Left ventricle myocardium inferior (tissue), 1 donor: ENCODE measurements at places on chromosomes 5 and 9. TPM values are rescaled to one million over a fixed set of nuclear protein-coding genes. Genes with fewer than 3 reads are reported as not detected.
A peak's percentile ranks its signal among the peaks of the same experiment; 100 is the strongest.

DNA sequence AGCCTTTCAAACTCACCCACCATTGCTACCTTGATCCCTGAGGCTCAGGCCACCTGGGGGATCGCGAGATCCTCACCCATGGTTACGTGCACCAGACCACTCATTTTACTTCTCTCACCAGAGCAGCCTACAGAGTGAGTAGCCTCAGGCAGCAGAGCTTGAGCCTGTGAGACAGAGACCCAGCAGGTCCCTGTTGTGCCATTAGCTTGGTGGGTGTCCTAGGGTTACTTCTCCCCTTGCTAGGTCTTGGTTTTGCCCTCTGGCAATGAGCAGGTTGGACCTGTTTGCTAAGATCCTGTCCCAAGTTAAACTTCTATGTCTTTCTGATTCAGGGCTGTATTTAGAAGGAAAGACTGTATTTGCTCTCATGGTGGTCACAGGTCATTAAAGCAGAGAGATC lies 21.8 kb downstream of the WHRN start:
- no peak for DNase-seq

DNA sequence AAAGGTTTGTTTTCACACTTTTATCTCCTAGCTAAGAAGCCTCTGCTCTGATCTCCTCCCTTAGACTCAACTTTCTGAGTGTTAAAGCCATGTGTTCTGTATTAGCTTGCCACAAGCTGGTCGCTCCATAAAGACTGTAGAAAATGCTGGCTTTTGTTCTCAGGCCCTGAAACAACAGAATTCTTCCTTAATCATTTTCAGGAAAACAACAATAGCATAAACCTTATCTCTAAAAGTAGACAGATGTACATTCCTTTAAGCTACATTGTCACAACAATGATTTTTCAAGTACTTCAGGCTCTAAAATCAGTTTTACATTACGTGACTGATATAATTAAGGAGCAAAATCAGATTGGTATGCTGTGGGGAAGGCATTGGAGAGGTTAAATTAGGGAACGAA lies 41.9 kb downstream of the VCAN start:
- no peak for DNase-seq

DNA sequence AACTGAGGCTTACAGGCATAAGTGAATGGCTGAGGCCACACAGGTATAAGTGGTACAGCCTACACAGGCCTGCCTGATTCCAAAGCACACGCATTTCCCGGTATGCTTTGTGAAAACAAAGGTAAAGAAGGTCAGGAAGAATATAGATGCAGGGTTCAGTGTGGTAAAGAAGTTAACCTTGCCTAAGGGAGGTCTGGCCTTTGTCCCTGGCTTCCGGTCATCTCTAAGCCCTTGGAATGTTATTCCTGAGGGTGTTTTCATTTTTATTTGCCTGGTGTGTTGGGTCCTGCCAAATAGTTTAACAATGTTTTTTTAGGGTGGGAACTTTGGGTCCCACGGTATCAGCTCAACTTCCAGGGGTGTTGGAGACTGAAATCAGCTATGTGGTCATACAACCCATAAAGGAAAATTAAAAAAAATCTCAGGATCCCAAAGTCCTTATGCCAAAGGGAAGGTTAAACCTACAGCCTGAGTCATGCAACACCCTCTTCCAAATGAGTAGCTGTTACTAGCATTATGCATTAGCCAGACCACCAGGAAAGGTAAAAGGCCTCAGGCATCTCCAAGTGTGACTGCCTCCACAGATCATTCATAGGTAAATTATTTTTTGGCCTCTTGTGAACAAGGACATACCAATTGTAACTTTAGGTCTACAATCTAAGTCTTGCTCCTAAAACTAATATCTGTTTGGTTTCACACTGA lies 124.6 kb downstream of the ATP10B start:
- DNase-seq, result no peak

DNA sequence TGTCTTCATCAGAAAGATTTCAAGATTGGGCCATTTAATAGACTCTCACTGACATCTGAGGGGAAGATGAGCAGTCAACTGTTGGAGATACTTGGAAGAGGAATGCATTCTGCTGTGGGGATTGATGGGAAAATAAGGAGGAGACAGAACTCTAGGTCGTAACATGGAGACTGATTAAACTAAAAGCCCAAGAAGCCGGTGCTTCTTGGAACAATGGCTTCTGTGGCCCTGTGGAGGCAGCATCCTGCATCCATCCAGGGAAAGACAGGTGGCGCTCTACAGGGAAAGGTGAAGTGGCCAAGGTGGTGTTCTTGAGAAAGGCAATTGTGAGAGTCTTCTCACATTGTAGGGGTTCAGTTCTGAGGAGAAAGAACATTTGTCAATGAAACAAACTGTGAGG lies 31.3 kb downstream of the ZFAND5 start:
- DNase-seq, result no peak

GRCh38 chr9:7606591-7606990 lies 193.0 kb downstream of the DMAC1 start:
- no peak for DNase-seq

DNA sequence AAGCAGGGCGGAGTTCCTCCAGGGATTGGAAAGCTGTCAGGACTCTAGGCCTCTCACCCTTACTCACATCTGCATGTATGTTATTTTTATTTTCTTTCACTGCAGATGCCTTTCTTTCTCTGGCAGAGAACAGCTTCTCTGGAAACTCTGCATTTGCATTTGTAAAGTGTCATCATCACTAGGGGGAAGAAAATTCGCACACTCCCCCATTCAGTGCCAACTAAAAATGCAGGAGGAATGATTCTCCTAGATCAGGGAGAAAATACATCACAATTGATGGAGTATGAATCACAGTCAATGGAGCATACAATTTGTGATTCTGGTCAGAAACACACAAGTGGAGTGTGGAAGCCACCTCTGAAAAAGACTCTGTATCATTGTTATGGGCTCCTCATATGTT lies 351.4 kb upstream of the FTMT start:
- DNase-seq, result no peak

DNA sequence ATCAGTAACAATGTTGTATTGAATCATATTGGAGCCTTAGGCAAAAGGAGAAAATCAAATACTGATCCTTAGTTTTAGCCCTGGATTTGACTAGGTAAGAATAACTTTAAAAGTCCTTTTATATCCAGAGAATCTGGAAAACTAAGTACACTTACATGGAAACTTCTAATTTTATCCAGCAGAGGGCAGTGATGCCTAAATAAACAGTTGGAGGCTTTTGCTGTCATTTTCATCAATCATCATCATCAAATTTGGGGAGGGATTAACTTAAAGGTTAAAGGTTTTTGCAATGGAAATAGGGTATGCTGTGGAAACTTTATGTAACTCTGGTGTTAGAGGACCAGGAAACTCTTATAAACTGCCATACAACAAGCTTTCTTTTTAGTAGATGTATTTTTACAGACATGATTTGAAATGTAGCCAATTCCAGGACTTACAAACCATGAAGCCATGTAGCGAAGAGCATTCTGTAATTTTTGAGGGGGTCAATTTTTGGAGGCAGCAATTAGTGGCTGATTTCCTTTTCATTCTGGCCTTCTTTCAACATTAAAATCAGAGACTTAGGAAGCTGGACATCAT lies 112.7 kb downstream of the OSTF1 start:
- DNase-seq, result no peak

DNA sequence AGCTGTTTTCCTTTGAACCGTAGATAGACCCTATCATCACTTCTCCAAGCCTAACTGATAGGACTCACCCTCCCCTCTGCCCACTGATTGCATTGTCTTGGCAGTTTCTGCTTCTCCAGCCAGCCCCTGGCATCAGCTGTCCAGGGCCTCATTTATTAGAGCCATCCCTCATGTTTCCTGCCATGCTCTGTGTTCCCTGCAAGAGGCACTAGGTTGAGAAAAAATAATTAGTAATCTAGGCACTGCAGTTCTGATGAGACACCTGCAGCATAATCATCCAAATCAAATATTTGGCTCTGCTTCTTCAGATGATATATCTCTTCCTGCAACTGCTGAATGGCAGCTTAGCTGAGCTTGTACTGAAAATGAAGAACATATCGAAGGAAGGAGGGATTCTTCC lies 303.0 kb upstream of the TLE4 start:
- no peak for DNase-seq

GRCh38 chr9:119088002-119088547 lies 281.2 kb downstream of the BRINP1 start:
- DNase-seq, result no peak

DNA sequence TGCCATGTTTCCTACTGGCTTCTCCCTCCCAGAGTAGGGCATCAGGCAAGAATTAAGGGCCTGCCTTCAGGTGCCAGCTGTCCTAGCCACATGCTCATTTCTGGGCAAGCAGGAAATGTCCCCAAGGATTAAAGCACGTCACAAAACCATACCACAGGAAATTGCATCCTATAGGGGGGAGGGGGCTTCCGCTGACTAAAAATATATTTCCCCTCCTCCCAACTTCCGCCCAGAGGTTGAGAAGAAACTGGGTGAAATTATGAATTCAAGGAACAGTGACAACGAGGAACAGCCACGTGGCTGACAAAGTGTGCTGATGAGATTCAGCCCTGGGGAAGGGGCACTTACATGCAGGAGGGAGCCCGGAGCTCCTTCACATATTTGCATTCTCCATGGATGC lies 4.1 kb downstream of the HBEGF start:
- no peak for DNase-seq

DNA sequence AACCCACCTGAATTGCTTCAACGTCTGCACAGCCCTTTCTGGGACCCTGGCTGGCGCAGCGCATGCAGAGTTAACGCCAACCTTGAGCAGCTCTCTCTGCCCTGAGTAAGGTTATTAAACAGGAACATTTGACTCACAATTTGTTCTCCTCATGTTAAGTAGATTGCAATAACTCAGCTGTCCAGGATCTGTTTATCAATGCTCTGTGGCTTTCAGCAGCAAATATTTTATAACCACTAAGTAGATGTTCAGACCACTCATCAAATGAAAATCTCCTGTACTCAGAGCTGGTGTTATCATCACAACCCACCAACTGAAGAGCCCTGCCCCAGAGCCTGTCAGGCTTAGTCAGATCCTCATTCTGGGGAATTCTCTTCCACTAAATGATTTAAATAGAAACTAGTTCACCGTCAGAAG lies 403.0 kb downstream of the ZNF608 start:
- DNase-seq, result no peak

DNA sequence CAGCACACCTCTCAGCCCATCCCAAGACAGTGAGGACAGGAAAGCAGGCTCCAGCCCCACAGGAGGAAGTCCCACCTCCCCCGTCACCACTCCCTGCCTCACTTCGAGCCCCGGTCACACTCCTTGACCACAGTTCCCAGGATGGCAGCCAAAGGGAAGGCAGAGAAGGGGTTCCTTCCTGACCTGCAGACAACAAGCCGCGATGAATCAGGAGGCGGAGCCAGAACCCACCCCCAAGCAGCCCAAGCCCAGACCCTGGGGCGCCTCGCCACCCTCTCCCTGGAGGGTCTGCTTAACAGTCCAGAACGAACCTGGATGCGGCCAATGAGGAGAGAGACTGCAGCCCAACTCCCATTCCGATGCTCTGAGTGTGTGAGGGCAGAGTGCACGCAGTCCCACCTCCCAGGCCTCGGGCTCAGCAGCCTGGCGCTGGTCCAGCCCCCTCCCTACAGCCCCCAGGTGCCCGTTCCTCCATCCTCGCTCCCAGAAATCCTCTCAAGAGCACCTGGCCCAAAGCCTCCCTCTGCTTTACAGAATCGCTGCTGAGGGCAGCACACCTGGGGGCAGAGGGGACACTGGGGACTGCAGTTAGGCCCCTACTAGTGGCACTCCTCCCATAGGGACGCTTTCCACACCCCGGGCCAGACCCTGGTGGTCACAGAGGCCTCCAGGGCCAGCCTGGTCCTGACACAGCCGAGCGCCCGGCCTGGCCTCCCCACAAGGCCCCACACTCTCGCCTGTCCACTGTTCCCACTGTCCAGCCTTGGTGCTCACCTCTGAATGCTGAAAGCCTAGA lies 69.6 kb upstream of the LRRTM2 start:
- DNase-seq, result no peak

GRCh38 chr9:121640491-121641223 lies 10.8 kb upstream of the DAB2IP start:
- no peak for DNase-seq

DNA sequence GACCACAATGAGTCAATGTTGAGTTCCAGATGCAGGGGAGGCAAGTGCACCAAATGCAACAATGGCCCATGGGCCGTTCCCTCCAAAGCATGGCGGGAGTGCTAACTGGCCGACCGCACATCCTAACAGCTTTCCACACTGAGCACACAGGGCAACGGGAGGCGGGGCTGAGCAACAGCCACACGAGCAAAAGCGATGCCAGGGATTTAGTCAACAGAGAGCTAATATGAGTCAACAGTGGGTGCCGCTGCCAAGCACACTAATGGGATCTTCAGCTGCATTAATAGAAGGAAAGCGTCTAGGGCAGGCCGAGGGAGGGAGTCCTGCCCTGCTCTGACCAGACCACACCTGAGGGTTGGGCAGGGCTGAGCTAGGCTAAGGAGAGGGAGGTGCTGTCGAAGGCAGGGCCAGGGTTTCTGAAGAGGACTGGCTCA lies 4.6 kb downstream of the EPB41L4B start:
- peak; percentile 75 for DNase-seq

- no peak for DNase-seq
These were observed 102.4 kb downstream of the ROR2 start for GRCh38 chr9:91847581-91848091.

DNA sequence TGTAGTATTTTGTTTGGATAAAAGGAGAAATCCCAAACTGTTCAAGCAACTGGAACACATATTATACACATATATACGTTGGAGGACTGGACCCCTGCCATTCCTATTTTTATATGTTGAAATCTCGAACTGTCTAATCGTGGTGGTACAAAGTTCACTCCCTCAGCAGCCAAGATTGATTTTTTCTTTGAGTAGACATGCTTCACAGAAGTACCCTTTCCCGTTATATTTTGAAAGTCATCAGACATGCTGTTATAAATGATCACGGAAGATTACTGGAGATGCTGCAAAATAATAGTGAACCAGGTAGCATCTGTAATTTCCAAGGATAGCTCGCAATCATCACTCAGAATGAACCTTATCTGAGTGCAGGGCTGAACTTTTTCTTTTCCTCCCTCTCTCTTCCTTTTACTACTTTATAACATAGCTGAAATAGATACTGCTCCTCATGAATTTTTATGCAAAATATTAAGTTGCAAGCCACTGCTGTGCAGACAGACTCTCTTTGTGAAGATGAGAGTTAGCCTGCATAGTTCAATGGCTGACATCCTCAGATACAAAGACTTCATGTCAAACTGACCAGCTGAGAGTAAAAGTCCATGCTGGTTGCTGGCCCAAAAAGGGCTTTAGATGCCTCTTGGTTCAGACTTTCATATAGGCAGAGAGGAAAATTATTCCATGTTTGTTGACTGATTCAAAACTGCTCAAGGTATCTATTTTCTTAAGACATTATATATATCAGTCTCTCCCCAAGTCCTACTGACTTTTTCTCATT lies 451.9 kb downstream of the TMEM38B start:
- no peak for DNase-seq

- no peak for DNase-seq
These were observed 45.5 kb upstream of the SPATA31E1 start for GRCh38 chr9:87836951-87837705.

The TAF11L10 gene
- total RNA-seq, result not detected

The PCA3 gene
- total RNA-seq, result not detected

The SARDH gene
- 0.63 TPM for total RNA-seq

The DIRAS2 gene
- total RNA-seq, result 0.30 TPM

The TEX48 gene
- not detected for total RNA-seq

The BRD3OS gene
- 5.7 TPM for total RNA-seq

The KIF4B gene
- not detected for total RNA-seq

The SUSD3 gene
- total RNA-seq, result 0.60 TPM

The PCDHB5 gene
- 2.3 TPM for total RNA-seq

The NR5A1 gene
- not detected for total RNA-seq
